ENCODE measurements at places on chromosomes 2 and 18.

DNA sequence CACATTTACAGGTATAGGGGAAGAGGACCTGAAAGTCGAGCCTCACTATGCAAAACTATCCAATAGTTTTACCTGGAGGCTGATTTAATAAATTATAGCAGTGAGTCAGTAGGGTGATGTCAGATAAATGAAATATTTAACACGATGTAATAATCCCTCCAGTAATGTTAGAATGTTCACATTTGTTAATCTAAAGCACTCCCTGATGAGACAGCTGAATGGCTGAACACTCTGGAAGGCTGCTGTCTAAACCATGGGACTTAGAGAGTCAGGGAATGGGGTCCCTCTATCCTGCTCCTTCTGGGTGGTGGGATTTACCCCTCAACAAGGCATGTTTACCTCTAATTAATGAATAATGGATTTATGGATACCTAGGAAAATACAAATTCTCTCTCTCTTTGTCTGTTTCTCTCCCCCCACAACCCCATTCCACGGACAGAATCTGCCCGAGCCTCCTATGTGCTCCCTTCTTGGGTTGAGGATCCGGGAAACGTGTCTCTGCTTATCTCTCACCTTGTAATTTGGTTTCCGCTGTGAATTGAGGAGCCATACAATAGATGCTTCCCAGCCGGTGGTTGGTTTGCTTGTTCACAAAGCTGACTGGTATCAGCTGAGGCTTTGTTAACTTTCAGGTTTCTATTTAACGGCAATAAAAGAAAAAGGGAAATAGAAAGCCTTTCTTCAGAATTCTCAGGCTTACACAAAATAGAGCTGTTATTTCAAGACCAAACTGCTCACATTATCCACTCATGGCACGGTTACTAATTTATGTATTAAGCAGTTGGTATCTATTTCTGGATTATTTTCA, 25.9 kb downstream of the LRRC30 start:
- no peak for DNase-seq

DNA sequence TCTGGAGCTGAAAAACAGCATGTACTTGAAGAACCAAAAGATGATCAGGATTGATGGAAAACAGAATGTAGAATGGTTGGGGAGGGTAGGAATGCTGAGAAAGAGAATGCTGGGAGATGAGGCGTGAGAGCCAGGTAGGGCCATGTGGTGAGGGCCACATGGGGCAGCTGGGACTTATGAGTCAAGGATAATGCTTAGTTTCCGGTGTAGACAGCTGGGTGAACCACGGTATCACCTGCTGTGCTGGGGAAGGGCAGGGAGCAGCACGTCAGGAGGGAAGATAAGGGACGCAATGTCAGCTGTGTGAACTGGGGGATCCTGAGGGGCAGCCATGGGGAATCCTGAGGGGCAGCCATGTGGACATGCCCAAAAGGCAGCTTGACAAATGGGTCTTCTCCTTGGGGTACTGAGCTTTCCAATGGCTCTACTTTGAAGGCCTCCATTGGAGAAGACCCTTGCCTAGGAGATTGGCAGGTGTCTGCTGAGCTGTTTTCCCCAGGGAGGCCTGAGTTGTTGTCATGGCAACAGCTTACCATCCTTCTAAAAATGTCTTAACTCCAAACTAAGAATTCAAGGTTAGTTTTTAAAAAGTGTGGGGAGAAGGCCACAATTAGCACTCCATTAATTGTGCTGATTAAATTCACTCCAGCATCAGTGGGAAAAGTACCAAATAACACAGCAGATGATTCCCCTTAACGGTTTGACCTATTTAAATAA, 51.1 kb downstream of the MTHFD2 start:
- DNase-seq: no peak

DNA sequence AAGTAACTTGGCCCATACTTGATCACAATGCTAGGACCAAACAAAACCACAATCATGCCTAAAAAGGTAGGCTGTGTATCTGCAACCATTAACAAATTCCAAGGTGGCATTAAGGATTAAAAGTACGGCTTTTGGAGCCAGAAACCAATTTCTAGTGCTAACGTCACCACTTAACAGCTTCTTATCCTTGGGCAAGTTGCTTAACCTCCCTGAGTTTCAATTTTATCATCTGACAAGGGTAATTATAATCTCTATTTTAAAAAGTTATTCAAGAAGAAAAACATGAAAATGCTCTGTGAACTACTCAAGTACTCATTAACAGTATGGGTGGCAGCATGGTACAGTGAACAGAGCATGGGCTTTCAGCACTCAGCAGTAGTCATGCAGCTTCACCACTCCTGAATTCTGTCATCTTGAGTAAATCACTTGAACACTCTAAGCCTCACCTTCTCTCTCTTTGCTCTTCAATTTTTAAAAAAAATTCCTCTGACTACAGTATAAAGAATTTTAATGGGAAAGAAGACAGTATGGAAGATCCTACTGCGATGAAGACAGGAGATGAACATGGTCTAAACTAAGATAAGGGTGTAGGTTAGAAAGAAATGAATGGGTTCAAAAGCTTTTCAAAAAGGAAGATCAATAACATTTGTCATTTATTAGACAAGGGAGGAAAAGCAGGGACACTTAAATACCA, 69.2 kb downstream of the SS18 start:
- DNase-seq: no peak

- DNase-seq: no peak
These were observed 142.7 kb upstream of the DOK6 start for GRCh38 chr18:69257861-69258458.

GRCh38 chr2:117771969-117772630, 42.4 kb upstream of the DDX18 start:
- DNase-seq: no peak

DNA sequence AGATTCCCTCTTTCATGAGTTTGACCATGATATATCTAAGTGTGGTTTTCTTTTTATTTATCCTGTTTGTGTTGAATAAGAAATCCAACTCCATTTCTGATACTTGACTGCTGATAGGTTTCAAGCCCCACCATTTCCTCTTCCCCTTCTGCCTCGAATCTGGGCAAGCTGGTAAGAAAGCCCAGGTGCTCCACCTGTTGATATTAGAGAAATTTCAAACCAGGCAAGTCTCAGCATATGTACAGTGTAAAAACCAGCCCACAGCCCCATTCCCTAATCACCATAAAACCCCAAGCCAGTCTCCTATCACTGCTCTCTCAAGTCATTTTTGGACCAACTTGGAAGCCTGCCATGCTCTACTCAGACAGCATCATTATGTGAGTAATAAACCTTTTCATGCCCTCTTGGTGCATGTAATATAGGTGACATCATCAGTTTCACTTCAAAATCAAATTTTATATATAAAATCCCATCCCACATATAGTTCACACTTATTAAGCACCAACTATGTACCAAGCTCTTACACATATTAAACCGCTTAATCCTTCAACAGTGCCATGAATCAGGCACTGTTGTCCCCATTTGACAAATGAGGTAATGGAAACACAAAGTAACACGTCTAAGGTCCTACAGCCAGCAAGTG, 46.6 kb downstream of the SMAD2 start:
- DNase-seq: no peak

DNA sequence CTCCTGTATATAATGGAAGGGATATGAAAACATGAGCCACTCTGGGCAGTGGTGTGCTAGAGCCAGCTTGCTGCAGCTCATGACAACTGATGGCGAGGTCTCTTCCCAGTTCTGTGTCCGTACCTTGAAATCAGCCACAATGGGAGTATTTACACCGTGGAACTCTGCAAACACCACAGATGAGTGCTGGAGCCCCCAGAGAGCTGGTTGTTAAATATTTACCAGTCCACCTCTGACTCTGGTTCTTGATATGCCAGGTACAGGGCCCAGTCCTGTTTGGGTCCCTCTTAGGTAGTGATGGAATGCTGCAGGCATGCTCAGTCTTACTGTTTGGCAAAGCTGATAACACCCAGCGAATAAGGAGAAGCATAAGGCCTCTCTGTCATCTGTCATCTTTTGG, 116.1 kb upstream of the GLI2 start:
- DNase-seq: no peak

DNA sequence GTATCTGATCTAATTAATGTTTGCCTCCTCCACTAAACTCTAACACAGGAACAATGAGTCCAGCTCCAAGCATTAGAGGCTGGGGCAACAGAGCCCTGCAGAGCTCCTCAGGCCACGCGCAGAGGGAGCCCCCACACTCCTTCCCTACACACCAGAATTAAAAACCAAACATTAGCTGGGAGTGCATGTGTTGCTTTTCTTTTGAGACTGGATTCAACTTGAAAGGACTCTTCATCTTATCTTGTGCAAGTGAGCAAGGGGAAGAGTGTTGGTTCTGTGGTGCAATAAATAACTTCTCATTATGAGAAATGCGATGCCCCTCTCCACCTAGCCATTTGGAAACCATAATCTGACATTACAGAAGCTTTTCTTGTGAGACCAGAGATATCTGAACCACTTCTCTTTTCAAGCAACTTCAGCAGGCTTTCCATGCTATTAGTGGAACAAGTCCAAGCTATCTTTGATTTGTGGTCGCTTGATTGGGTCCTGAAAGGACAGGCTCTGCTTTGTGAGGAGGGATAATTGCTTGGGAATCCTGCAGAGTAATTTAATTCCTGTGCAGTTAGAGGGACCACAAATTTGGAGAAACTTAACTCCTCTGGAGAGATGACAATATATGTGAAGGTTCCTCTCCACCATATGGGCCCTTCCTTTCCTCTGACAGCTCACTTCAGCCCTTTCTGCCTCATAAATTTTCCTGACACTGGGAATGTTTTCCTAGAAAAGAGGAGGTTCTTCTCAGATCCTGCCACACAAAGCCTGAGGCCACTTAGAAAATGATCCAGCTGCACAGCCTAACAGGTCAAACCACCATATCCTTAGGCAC, 112.5 kb downstream of the ATL2 start:
- no peak for DNase-seq

DNA sequence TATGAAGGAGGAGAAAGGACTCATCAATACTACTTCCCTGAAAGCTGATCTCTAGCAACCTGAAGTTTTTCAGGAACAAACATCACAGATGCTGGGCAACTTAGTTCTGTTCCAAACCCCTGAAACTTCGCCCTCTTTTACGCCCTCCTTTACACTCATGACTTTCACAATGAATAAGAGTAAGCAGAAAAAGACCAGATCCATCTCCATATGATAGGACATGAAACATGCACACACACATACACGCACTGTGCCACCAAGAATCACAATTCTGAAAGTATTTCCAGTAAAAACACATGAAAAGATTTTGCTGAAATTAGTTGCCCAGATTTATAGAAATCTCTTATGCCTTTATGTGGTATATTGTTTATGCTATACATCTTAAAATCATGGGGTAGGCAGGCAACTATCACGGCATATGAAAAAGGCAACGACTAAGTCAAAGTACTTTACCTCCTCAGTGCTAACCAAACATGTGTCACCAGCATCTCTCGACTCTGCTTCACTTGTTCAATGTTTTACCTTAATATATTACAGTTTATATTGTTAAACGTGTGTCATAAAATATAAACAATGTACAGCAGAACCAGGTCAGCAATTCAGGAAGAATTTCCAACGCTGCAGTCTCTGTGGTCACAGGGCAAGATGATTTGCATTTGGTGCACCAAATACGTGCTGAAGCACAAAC, 47.8 kb downstream of the NHEJ1 start:
- DNase-seq: no peak

DNA sequence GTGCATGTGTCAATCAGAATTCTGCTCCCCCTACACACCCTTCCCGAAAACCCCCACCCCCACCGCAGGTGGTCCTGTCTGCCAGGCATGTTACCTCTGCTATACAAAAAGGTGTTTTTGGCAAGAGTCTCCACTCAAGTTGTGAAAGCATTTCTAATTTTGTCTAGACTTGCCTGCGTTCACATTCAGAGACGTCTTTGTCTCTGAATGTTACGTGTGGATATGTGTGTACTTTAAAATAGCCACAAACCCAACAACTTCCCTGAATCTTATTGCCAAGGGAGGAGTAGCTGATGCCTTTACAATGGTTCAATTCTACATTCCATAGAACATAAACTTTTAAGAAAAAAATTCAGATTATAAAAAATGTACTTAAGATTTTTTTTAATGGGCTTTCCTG, 66.6 kb downstream of the ITGA4 start:
- no peak for DNase-seq

- DNase-seq: no peak
These were observed 175.3 kb upstream of the SIX3 start for GRCh38 chr2:44766220-44766619.

- DNase-seq: no peak
These were observed 49.4 kb upstream of the APCDD1 start for GRCh38 chr18:10405014-10405493.

- no peak for DNase-seq
These were observed at the start of gene CELF4 for GRCh38 chr18:37565101-37565976. Gene CELF4 (minus strand): TSS chr18:37565798.

DNA sequence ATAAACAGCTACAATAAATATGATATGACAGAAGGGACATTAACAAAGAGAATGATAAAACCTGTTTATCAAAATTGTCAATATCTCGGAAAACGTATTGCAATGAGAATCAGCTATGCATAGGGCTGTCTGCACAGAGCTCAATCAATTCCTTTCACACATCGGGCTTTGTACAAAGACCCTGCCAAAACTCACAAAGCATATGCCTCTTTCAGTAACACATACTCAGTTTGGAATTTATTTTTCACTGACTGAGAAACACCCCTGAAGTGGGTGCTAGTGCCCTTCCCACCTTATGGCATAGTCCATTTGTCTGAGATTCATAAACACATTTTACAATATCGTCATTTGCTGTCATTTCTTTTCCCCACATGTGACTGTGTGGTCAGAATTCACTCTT, 815.8 kb upstream of the FAM98A start:
- no peak for DNase-seq

DNA sequence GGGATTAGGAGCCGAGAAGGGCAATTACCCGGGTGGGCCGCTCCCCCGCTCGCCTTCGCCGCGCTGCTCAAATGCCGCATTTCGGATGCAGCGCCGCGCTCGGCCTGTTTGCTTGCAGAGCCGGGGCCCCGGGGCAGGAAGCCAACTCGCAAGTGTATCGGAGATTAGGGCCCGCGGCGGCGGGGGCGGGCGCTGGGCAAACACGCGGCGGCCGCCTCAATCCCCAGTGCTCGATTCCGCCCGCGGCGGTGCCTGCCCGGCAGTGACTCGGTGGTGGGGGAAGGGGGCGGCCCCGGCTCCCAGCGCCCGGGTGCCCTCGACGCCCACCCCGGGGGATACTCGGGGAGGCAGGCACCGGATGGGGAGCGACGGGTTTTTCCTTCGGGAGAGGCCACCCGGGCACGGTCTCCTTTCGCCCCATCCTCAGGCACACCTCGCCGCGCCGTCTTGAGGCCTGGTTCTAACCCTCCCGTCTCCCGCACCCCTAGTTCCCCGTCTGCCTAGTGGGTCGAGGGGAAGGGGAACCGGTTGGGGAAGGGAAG, 26.6 kb upstream of the NOTO start:
- no peak for DNase-seq

GRCh38 chr2:232103140-232103737, 141.7 kb downstream of the DIS3L2 start:
- DNase-seq: no peak

- DNase-seq: no peak
These were observed 265.2 kb upstream of the APCDD1 start for GRCh38 chr18:10188971-10189810.

Data from H54 (cell line).